HTR-8/SVneo (cell line): ENCODE measurements at places on chromosomes 2 and 18.

GRCh38 chr2:9950521-9951271 is 797 bp upstream of the GRHL1 start:
- peak; percentile 48 for DNase-seq

GRCh38 chr2:182404092-182404491 is 22.7 kb downstream of the PDE1A start:
- peak; percentile 45 for DNase-seq

DNA sequence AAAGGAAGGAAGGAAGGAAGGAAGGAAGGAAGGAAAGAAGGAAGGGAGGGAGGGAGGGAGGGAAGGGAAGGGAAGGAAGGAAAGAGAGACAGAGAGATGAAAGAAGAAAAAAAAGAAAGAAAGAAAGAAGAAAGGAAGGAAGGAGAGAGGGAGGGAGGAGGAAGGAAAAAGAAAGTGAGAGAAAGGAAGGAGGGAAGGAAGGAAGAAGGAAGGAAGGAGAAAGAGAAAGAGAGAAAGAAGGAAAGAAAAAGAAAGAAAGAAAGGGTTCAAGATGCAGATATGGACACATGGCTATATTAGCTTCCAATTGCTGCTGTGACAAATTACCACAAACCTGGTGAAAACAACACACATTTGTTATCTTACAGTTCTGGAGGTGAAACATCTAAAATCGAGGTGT is 20.4 kb upstream of the UBE2F start:
- DNase-seq: no peak

- peak; percentile 17 for DNase-seq
Measured at GRCh38 chr2:57943315-57943714, 103.3 kb upstream of the VRK2 start.

DNA sequence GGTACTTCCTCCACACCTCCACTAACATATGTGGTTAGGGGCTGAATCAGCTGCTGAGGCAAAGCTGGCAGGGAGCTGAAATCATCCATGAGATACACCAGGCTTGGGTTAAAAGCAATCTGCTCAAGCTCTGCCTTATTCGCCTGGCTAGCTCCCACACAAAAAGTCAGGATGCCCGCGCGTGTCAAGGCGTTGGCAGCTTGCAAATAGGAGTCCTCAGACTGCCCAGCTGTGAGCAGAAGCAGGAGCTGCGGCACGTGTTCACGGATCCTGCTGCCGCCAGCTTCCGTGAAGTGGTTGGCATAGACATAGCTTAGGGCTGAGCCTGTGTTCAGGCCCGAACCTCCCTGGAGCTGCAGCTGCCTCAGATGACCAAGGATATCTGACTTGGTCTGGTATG is 35.3 kb downstream of the COL6A3 start:
- DNase-seq: no peak

DNA sequence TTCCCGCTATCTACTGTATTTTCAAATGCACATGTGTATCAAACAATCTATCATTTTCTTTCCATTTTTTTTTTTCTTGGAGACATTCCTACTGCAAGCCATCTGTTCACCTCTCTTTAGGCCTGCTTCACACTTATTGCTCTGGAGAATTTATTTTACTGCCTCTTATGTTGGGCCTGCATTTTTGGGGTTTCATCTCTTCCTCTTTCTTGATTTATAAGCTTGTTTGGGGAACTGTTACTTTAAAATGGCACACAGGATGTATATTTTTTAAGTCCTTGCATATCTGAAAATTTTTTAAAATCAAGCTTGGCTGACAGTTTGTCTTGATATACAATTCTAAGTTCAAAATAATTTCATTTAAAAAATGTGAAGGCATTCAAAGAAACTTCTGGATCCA is 3.5 kb upstream of the RAB27B start:
- no peak for DNase-seq

- no peak for DNase-seq
Measured at GRCh38 chr2:174840436-174840835, 76.2 kb upstream of the CHRNA1 start.

DNA sequence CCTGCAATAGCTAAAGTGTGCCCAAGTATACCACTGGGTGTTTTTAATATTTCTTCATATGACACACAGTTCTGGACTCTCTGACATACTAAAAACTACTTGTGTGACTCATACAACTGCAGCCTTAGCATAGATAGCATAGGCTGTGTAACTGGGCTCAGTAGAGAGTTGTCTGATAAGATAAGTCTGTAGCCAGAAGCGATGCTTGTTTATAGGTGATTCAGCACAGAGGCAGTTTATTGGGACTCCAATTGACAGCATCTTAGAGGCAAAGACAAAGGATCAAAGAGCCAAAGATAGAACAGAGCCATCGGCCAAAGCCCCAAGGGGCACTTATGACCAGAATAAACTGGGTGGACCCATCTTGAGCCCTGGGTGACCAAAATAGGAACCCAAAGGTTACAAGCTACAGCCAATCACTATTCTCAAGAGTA is 42.3 kb downstream of the AAK1 start:
- peak; percentile 55 for DNase-seq

- no peak for DNase-seq
Measured at GRCh38 chr2:163836167-163836566, 100.4 kb upstream of the FIGN start.

DNA sequence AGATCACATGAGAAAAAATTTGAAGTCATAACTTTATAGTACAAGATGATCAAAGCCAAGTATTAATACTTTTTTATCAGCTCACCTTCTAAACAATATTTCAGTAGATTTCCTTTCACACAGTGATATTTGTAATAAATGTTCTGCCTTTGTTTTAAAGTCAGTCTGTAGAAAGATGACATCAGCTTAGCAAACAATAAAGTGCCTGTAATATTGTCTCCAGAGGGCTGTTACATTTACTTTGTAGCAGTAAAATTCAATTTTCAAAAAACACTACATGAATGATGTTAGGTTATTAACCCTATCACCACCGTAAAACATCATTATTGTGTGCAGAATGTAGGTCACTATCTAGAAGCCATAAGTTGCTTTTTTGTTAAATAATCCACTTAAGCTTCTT is 49.6 kb downstream of the ZEB2 start:
- no peak for DNase-seq

DNA sequence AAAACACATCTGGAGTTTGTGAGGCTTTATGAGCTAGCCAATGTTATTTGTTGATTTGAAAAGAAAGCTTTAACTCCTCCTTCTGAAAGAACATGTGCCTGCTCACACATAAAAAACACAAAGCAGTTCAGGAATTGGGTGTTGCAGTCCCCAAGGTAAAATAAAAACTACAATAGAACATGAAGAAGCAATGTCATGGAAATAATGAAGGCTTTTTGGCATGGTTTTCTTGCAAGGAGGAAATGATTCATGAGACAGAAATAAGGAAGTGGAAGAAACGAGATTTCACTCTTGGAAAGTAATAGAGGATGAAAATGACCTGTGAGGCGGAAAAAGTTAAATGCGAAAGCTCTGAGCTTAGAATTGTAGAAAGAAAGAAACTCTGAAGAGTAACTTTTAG is 81.1 kb downstream of the TRIB2 start:
- no peak for DNase-seq

GRCh38 chr2:176432434-176432833 is 163.2 kb downstream of the MTX2 start:
- DNase-seq: no peak

DNA sequence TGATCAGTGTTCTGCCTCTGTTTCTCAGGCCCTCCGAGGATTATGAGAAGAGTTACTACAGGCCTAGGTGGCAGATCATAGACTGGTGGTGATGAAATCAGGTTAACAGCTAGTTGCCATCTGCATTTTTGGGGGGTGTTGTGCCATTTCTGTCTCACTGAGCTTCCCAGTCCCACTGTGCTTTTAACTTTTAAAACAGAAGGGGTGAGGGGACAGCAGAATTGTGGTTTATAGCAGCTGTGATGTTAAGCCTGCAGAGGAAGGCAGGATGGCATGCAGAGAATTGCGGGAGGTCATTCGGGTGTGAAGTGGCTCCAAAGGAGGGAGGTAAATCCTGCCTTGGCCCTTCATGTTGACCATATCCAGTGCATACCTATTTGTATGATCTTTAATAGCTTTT is 5.0 kb downstream of the CAB39 start:
- no peak for DNase-seq

GRCh38 chr2:52880872-52881271 is 886.7 kb upstream of the CHAC2 start:
- DNase-seq: no peak

DNA sequence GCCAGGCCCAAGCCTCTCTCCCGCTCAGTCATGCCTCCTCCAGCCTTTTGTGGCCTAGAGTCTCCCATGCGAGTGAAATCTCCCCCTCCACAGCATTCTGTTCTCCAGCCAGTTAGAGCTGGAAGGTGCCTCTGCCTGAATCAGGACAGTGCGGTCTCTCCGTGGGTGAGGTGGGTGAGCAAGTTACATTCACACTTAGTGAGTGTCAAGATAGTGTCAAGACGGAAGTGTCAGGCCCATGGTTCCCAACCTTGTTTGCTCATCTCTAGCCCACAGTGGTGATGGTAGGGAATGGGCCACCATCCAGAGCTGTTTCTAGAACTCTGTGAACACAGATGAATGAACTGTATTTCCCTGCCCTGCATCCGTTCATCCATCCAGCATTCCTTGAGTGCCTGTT is 59.5 kb downstream of the LPIN1 start:
- DNase-seq: no peak

GRCh38 chr2:71333619-71334018 is 2.0 kb downstream of the ZNF638 start:
- no peak for DNase-seq

GRCh38 chr2:222708274-222708710 is 36.8 kb downstream of the MOGAT1 start:
- DNase-seq: peak; percentile 47

GRCh38 chr2:45220227-45220626 is 211.0 kb upstream of the SIX2 start:
- DNase-seq: no peak

GRCh38 chr18:9701609-9702349 is 6.3 kb upstream of the RAB31 start:
- DNase-seq: no peak

DNA sequence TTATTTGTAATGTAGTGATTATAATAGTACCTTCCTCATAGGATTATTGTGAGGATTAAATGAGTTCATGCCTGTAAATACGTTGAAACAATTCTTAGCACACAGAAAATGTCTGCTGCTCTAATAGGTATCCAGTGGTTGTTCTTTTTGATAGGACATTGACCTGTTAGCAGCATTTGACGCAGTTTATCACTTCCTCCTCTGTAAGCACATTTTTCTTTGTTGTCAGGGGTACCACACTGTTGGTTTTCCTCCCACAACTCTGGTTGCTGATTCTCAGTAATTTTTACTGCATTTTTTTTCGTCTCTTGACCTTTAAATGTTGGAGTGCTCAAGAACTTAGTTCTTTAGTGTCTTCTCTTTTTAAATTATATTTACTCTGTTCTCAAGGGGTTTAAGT is 15.4 kb downstream of the PPM1B start:
- no peak for DNase-seq

DNA sequence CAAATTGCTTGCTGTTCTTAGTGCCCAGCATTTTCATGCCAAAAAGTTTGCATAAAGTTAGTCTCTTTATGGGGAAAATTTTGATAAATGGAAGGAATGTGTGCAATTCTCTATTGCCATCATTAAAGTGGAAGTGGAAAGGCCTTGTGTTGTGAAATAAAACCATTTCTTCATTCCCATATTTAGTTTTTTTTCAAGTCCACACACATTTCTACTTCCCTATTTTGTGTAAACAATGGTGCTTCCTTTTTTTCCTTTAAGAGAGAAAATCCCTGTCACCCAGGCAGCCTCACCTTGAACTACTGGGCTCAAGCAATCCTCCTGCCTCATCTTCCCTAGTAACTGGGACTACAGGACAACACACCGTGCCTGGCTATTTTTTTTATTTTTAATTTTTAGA is 42.3 kb upstream of the NCOA1 start:
- DNase-seq: no peak

DNA sequence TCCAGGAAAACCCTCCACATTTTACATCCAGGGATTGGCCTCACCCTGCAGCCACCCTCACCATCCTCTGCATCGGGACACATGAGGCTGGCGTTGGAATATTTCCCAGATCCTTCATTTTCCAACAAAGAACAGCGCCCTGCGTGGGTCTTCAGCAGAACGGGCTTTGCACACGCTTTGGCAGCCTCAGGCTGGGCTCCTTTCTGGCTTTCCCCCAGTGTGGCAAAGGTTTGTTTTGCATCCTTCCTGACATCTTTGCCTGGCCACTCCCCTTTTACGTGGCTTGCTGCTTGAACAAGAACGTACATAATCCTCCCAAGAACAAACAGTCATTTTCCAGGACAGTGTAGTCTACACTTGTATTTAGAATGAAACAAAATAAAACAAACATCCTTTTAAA is 25.6 kb upstream of the GREB1 start:
- no peak for DNase-seq

DNA sequence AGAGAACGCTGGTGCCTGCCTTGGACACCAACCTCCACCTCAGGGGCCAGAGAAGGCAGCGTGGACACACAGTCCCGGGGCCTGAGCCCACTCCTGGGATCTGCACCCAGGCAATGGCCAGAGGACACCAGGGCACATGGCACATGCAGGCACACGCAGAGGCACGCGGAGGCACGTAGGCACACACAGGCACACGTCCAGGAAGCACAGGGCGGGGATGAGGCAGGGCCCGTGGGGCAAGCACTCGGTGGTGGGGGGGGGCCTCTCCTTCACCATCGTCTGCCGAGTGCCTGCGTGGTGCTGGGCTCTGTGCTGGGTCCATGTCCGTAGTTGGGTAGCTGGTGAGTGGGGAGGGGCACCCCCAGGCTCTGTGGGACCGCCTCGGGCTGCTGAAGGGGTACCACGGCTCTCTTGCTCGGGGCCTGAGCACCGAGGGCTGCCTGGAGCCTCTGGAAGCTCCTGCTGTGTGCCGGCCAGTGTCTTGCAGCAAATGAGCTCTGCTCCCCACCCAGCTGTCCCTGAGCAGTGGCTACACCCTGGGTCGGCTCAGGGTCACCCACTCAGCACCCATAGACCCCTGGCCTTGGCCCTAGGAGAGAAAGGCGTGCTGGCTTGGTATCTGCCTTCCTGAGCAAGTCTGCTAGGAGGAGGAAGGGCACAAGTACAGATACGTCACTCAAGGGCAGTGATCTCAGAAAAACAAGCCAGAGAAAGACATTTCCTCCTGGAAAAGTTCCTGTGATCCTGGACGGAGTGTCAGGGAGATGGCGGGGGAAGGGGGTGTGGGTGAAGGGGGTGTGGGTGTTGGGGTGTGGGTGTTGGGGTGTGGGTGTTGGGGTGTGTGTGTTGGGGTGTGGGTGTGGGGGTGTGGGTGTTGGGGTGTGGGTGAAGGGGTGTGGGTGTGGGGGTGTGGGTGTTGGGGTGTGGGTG is 26.4 kb downstream of the RTP5 start:
- DNase-seq: no peak

- no peak for DNase-seq
Measured at GRCh38 chr2:63225964-63226686, 175.5 kb downstream of the OTX1 start.

GRCh38 chr2:146661473-146662096 is 1183.2 kb upstream of the ACVR2A start:
- peak; percentile 7 for DNase-seq
